ENCODE measurements at places on chromosomes 6 and 20.

GRCh38 chr20:20740541-20740940 is 28.1 kb upstream of the RALGAPA2 start:
- no peak for DNase-seq

DNA sequence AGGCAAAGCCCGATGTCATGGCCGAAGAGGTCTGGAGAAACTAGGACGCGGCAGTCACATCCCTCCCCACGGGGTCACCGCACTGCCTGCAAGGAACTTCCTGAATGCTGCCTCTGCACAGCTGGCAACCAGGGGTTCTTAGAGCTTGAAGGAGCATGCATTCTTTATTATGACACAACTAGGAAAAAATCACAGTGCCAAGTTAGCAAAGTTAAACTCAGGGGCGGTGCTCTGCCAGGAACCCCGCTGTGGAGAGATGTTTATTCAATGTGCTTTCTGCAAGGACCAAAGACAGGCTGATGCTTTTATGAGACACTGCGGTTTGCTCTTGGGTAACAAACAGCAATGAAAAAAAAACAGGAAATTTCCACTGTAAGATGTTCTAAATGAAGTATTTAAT is 287.3 kb upstream of the FOXQ1 start:
- peak; percentile 90 for DNase-seq

- DNase-seq, result no peak
Measured at GRCh38 chr6:29887330-29887818, 55.0 kb upstream of the HLA-A start.

GRCh38 chr6:166296035-166296883 is 11.9 kb downstream of the PRR18 start:
- no peak for DNase-seq

DNA sequence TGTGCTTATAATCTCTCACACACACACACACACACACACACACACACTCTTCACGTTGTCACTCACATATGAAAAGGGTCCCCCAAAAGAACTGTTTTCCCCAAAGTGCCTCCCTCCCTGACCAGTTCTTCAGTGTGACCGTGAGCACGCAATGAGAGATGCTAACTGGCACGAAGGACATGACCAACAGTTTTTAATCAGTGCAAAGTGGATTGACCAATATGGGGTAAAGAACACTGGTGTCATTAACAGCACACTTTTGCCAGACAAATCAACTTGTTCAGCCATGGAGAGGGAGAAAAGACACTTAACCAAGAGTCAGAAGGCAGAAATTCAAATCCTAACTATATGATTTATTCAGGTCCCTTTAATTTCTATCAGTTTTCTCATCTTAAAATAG is 15.0 kb downstream of the EXOC2 start:
- no peak for DNase-seq

- no peak for DNase-seq
Measured at GRCh38 chr20:8399947-8400346, 267.9 kb downstream of the PLCB1 start.

DNA sequence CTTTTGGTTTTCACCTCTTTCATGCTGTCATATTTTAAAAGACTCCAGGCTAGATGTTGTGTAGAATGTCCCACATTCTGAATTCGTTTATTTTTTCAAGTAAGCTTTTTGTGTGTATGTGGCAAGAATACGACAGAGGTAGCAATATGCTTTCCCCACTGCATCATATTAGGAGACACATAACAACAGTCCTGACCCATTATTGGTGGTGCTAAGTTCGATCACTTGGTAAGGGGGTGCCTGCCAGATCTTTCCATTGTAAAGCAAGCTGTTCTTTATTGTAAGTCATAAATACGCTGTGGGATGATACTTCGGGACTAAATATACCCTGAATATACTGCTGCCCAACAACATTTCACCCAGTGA is 588 bp upstream of the NCOA3 start:
- no peak for DNase-seq

- no peak for DNase-seq
Measured at GRCh38 chr6:33908025-33908424, 104.2 kb upstream of the MLN start.

DNA sequence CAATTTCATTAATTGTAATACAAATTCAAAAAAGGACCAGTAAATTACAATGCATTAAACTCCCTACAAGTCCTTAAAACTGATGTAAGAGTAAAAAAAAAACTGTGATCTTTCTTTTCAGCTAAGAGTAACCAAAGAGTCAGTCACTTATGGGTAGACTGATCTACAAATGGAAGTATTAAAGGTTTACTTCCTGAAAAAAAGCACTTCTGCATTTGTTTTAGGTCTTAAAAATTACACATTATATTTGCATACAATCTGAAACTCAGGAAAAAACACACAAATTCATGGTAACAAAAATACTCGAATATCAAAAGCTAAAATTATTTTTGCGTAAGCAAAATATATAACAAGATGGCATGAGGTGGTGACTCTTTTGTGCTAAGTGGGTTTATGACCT is 23.5 kb downstream of the USP49 start:
- no peak for DNase-seq

DNA sequence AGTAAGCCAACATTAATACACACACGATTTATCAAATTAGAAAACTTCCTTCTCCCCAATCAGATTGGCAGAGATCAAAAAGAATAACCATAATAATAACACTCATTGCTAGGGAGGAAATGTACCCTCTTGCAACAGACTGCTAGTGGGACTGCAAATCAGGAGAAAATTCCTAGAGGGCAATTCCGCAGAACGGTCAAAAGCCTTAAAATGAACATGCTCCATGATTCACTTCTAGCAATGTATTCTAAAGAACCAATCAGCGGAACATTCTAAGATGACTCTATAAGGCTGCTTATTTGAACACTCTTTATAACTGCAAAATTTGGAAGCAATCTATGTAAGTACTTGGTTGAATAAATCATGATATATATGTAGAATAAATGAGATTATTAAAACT is 8.5 kb upstream of the DACT2 start:
- no peak for DNase-seq

DNA sequence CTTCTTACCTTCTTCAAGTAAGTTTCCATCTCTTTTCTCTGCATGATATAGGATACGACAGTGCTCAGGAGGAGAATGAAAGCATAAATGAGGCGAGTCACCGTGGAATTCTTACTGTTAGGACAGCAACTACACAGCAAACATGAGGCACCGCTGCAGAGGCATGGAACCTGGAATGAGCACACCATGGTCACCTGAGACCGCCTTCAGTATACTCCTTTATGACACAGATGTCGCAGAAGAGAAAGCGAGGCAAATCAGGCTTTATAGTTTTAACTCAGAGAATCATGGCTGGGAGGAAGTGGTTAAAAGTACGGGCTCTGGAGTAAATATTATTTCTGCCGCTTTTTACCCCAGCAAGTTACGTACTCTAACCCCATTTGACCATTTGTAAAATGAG is 8.0 kb downstream of the SERINC3 start:
- no peak for DNase-seq

DNA sequence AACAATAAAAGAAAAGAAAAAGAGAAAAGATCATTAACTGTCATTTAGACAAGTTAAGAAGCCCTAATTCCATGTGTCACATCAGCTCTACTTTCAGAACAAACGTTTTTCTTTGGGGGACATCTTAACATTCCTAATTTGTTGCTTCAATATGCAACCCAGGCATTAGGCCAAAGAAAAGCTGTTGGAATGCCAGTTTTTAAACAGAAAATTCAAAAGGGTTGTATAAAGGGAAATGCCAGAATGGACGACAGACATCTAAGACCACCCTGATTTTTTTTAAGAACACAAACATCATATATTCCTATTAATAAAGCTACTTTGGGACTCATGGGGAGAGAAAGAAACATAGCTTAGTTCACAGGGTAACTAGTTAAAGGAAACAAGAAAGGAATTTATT is 315.0 kb downstream of the GMDS start:
- DNase-seq, result no peak

DNA sequence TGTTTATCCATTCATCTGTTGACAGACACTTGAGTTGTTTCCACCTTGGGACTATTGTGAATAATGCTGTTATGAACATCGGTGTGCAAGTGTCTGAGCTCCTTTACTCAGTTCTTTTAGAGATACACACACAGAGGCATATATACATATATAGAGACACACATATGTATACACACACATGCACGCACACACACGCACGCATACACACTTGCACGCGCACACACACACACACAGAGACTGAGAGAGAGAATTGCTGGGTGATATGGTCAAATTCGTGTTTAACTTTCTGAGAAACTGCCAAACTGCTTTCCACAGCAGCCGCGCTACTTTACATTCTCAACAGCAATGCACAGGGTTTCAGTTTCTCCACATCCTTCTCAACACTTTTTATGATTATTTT is 273.3 kb downstream of the FARS2 start:
- DNase-seq, result no peak

DNA sequence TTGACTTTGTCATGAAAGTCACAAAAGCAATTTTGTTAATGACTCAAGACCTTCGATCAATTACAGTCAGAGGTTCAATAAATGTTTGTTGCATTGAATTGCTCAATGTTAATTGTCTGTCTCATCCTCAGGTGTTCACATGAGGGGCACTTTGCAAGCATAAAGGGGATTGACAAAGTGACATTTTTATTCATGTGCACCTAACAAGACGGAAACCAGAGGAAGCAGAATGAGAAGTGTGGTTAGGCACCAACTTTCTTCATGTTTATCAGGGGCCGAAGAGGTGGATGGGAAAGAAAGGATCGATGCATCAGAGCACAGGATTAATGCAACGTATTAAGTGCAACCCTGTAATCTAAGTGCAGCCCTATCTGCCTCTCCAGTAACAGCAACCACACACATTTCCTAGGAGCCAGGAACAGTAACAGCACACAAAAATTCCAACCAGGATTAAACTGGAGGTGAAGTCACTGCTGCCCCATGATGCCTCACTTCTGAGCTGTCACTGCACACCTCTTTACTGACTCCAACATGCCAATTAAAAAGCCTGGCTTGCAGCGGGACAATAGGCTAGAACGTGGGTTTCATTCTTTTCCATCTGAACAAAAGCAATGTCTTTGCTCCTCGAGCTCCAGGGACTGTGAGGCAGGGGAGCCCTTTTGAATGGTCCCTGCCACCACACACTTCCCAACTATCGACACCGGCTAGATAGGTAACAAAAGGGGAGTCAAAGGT is 262.7 kb downstream of the CD83 start:
- no peak for DNase-seq

DNA sequence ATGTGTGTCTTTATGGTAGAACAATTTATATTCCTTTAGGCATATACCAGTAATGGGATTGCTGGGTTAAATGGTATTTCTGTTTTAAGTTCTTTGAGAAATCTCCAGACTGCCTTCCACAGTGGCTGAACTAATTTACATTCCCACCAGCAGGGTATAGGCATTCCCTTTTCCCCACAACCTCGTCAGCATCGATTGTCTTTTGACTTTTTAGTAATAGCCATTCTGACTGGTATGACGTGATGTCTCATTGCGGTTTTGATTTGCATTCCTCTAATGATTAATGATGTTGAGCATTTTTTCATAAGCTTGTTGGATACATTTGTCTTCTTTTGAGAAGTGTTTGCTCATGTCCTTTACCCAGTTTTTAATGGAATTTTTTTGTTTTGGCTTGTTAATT is 5.3 kb upstream of the TASP1 start:
- no peak for DNase-seq

- no peak for DNase-seq
Measured at GRCh38 chr6:111925296-111925695, 52.0 kb upstream of the FYN start.

DNA sequence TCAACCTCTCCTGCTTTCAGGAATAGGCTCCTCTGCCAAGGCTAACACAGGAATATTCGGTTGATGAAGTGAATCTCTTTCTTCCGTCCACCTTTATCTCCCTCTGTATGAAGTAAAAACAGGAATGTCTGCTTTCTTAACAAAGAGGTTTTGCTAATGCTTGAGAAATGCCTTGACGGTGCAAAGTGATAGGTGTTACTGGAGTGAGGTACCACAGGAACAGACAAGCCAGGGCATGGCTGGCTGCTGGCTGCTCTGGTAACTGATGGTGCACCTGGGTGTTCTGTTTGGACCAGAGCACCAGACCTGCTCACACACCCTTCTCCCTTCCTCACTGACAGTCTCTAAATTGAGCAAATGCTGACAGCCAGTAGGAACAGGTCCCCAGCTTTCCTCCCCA is 174.0 kb upstream of the FBXL4 start:
- no peak for DNase-seq

DNA sequence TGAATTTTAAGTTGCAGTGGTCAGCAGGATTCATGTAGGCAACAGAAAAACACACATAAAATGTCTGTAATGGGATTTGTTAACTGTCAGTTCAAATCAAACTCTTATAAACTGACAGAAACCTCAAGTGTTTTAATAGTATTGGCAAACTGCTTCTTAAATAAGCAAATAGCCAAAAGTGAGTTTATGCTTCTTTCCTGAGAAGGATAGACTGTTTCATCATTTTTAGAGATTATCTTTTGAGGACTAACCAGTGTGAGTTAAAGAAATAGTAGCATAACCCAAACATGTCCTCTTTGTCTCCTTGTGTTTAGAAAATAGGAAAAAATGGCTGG is 68.0 kb downstream of the AIG1 start:
- no peak for DNase-seq

- no peak for DNase-seq
Measured at GRCh38 chr6:47536816-47537401, 59.3 kb downstream of the CD2AP start.

GRCh38 chr20:35539756-35540212 is 2.1 kb upstream of the ERGIC3 start:
- DNase-seq, result no peak

DNA sequence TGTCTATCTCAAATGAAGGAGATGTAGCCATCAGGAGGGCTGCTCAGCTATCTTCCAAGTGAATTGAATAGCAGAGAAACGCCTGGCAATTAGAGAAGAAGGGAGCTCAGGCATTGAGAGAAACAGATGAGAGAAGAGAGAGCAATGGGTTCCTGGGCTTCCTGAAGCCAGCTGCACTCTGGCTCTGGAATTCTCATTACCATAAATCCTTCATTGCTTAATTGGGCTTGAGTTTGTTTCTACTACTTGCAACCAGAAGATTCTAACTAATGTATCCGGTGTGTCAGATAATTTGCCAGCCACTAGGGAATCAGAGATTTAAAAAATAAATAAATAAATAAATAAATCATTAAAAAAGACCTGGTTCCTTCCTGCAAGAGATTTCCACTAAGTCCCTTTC is 25.0 kb upstream of the CDKAL1 start:
- DNase-seq, result no peak

- no peak for DNase-seq
Measured at GRCh38 chr6:64064919-64065318, 429.3 kb downstream of the PHF3 start.

DNA sequence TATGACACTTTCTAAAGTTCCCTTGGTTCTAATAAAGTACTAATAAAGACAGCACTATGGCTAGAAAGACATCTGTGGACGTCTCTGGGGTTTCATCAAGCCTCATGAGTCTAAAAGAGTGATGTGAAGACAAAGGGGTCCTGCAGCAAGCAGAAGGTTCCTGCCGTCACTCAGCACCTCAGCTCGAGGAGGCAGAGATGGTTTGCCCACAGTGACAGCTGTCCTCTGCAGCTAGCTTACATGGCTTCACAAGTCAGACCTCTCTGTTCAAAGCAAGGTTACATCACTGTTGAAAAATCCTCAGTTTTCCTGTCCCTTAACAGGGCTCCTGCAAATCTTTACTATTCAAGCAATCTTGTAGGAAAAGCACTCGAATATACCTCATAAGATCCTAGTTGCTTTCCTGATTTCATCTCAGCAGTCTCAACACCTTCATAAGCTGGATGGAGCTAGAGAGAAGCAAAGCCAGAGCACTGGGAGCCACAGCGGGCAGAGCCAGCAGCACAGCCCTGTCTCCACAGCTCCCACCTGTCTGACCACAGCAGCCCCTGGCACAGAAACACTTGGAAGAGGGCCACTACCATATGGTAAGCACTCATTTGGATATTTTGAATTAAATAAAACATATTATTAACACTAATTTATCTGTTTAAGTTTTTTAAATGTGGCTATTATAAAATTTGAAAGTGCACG is 202.3 kb downstream of the GMDS start:
- no peak for DNase-seq
